Activated naive CD8-positive, alpha-beta T cell treated with anti-CD3 and anti-CD28 coated beads, Interleukin-2, amount 50 U/mL, for 24 hours (primary cell): ENCODE measurements at places on chromosomes 12 and 14.

DNA sequence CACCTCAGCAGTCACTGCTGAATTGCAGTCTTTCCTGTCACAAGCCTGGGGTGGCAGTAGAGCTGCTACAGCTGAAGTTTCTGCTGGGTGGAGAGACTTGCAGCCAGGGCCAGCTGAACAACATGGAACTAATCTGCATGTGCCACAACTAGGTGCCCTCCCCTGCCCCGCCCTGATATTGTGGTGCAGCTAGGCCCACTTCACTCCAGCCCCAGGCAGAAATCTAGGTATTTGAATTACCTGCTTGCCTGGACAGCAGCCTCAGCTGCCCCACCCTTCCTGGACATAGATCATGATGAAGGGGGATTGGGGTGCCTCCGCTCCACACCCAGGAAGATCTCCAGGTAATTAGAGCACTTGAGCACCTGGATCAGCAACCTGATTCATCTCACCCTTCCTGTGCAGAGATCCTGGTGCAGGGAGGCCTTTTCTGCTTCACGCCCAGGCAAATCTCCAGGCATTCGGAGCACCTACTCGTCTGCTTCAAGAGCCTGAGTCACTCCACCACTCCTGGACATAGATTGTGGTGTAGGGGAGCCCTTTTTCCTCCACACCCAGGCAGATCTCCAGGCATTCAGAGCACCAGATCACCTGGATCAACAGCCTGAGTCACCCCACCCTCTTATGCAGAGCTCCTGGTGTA, 477.0 kb downstream of the SOX5 start:
- DNase-seq = no peak

DNA sequence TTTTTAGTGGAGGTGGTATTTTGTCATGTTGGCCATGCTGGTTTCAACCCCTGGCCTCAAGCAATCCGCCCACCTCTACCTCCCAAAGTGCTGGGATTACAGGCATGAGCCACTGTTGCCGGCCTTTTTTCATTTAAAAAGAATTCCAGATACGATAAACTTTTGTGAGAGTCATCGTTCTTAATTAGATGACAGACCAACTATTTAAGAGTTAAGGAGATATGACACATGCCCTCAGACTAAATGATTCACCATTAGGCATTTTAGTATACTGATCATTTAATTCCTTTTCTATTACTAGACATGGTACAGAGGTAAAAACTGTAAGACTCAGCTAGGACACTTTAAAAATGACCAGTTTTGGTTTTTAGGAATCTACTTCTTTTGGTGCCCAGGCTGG, 2.4 kb downstream of the ANKRD13A start:
- DNase-seq = no peak

DNA sequence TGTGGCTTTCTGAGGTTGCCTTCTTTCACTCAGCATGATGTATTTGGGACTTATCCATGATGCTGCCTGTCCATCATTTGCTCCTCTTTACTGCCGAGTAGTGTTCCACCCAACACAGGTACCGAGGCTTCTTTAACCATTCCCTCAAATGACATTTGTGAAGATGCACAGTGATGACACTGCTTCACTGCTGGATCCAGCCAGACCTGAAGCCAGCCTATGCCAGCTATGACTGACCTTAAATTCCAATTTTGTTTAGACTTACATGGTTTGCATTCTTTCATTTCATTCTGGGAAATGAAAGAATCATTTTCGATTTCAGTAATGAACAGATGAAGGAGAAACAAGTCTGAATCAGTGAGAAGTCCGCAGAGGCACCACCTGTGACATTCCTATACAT, 271.0 kb downstream of the AACS start:
- DNase-seq = no peak

- no peak for DNase-seq
These were observed 34.6 kb upstream of the ACSM4 start for GRCh38 chr12:7269273-7269672.

GRCh38 chr12:124902916-124903315, 11.5 kb downstream of the UBC start:
- no peak for DNase-seq

GRCh38 chr12:40049268-40049667, 56.6 kb downstream of the SLC2A13 start:
- DNase-seq = no peak

GRCh38 chr14:84707830-84708229, 822.1 kb upstream of the FLRT2 start:
- DNase-seq = no peak

GRCh38 chr14:43795600-43796228, 711.4 kb downstream of the FSCB start:
- DNase-seq = no peak

DNA sequence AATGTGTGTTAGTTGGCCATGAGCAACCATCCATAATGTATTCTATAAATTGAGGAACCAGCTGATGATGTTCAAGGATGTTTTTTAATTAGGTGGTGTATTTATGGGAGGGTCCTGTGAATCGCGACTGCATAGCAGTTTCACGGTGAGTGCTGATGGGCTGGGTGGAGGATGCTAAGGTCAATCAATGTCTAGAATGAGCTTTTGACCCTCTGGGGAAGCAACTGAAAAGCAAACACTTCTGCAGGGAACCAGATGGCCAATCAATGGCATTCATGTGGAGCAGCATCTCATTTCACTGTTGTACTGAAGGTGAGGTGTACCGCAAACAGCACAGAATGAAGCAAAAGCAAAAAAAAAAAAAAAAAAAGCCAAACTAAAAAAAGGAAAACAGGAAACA, 676.1 kb upstream of the TMEM132C start:
- DNase-seq = no peak

- DNase-seq = no peak
These were observed 195.2 kb upstream of the LRIG3 start for GRCh38 chr12:59115526-59115925.

DNA sequence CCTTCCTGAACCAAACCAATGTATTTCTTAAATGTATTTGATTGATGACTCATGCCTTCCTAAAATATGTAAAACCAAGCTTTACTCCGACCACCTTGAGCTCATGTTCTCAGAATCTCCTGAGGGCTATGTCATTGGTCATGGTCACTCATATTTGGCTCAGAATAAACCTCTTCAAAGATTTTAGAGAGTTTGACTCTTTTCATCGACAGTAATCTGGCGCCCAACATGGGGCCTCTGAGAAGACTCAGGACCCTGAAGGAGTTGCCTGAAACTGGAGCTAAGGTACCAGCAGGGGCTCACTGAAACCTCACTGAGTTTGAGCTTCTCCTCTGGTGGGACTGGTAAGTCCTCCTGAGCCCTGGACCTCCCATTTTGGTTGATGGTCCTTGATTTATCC, 17.2 kb upstream of the PSMC1 start:
- peak; percentile 12 for DNase-seq
